ENCODE measurements at places on chromosomes 4 and X.
A peak's percentile ranks its signal among the peaks of the same experiment; 100 is the strongest.

- peak; percentile 79 for DNase-seq
Observed at GRCh38 chr4:153221783-153222706, 17.8 kb downstream of the TRIM2 start.

- DNase-seq = no peak
Observed at GRCh38 chr4:30716681-30717207, 3.4 kb upstream of the PCDH7 start.

GRCh38 chr4:115054836-115055235 lies 58.6 kb downstream of the NDST4 start:
- DNase-seq = no peak

- no peak for DNase-seq
Observed at GRCh38 chr4:153529646-153530045, 63.5 kb downstream of the TMEM131L start.

- peak; percentile 60 for DNase-seq
Observed at GRCh38 chr4:57110640-57111511, 691 bp upstream of the IGFBP7 start.

DNA sequence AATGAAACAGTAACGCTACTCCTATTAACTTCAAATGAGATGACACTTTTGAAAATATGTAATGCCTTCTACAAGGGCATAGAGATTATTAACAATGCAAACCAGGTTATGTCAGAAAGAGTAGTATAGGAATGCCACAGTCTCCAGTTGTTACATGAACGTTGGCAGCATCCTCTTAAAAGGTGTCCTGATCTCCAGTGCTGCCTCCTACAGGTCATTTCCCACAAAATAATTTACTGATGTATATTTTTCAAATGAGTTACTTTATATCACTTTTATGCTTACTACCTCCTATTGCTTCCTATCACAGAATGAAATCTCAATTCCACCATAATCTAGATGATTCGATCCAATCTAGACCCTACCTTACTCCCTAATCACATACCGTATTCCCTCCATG lies 195.2 kb upstream of the EPHA5 start:
- peak; percentile 4 for DNase-seq

DNA sequence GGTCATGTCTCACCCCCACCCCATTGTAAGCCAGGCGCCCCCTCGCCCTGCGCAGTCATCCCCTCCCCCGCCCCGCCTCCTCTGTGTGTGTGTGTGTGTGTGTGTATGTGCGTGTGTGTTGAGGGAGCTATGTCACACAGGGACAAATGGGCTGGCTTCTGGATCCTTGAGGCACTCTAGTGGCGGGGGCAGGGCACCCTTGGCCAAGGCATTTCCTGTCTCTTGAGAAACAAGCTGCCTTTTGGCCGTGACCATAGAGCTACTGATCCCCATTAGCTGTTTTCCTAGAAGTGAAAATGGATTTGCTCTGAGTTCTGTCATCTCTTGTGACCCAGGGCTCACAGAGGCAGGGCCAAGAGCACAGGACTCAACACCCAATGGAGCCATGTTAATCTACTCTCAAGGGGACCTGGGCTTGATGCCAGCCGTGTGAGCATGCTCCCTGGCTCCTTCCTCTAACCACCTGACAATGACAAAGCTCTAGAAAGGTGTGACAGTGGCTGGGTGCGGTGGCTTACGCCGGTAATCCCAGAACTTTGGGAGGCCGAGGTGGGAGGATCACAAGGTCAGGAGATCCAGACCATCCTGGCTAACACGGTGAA lies 162.5 kb upstream of the BCOR start:
- no peak for DNase-seq

- peak; percentile 12 for DNase-seq
Observed at GRCh38 chrX:39309721-39310152, 508.5 kb downstream of the MID1IP1 start.

- no peak for DNase-seq
Observed at GRCh38 chr4:108143515-108143914, 25.2 kb downstream of the LEF1 start.

- no peak for DNase-seq
Observed at GRCh38 chr4:127120441-127121090, 512.2 kb upstream of the INTU start.

Data from urothelium cell line (cell line).